ENCODE measurements at places on chromosomes 6 and 20.

GRCh38 chr6:39822846-39823815, 31.0 kb downstream of the DAAM2 start:
- no peak for DNase-seq

- no peak for DNase-seq
Observed at GRCh38 chr6:119158057-119158848, 79.8 kb upstream of the FAM184A start.

DNA sequence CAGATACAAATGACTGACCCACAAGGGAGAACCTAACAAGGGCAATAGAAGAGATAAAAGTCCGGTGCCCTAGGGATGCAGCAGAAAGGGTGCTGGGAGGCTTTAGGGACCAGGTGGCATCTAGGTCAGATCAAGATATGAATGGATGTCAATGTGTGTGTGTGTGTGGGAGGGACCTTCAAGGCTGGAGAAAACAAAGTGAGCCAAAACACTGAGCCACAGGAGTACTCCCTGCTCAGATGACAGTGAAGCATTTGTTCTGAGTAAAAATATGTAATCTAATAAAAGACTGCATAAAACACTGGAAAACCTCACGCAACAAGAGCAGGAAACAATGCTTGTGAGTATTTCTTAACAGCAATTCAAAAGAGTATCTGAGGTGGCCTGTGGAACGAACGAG, 28.2 kb downstream of the ZNF337 start:
- no peak for DNase-seq

- no peak for DNase-seq
Observed at GRCh38 chr6:129890701-129891100, 29.6 kb upstream of the TMEM244 start.

DNA sequence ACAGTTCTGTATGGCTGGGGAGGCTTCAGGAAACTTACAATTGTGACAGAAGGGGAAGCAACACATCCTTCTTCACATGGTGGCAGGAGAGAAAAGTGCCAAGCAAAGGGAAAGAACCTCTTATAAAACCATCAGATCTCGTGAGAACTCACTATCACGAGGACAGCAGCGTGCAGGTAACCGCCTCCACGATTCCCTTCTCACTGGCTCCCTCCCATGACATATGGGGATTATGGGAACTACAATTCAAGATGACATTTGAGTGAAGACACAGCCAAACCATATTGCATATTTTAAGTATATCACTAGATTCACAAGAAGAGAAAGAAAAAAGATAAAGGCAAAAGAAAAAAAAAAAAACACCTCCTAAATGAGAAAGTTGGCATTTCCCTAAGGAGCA, 431.9 kb upstream of the RGS17 start:
- DNase-seq: no peak

- DNase-seq: no peak
Observed at GRCh38 chr20:8118039-8118438, 14.0 kb upstream of the PLCB1 start.

- peak; percentile 64 for DNase-seq
Observed at GRCh38 chr20:20780127-20780824, 67.8 kb upstream of the RALGAPA2 start.

- peak; percentile 21 for DNase-seq
Observed at GRCh38 chr6:118580585-118581419, 32.7 kb downstream of the PLN start.

GRCh38 chr6:21350926-21351325, 242.6 kb upstream of the SOX4 start:
- DNase-seq: no peak

DNA sequence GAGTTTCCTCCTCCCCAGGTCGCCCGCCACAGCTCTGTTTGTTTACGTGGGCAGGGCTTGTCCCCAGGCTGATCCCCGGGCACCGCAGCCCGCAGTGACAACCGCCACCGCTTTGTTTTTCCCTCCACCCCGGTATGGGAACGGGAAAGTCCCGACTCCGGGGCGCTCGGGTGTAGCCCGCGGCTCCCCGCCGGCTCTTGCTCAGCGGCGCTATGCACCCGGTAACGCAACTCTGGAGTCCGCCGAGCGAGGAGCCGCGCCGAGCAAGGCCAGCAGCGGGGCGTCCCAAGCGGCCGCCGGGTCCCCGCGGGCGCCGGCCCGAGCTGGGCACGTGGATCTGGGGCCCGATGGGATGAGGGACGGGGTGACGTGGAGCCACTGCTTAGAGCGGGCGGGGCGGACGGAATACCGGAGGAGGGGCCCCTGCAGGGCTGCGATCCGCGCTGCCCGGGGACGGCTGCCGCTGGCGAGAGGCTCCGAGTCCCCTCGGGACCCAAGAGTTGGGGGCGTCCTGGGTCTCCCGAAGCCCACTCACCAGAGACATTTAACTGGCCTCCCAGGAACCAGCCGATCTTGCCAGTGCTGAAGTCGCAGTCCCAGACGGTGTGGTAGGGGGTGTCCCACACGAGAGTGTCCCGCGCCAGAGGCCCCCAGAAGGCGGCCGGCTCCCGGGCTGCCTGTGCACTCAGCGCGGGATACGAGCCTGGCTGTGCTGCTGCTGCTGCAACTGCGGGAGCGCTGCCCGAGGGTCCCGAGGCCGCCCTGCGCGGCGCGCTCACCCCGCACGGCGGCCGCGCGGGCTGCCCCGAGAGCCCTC, 497 bp downstream of the ACSS1 start:
- DNase-seq: no peak

- DNase-seq: no peak
Observed at GRCh38 chr20:21874127-21874526, 168.7 kb downstream of the PAX1 start.

DNA sequence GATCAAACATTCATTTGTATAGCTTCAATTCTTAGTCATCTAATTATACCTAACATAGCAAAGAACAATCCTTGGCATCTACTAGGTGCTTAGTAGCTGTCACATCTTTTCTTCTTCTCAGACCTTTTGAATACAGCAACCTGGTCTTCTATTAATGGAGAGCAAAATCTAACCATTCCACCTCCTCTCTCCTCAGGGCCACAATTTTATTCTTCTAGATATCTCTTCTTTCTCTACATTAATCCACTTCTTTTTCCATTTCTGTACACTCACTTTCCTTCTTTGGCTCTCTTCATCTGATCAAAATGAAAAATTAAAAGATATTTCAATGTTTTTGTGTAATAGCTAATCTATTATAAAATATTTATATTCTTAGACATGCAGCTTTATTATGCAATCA, 9.0 kb upstream of the HLA-DOA start:
- DNase-seq: no peak

DNA sequence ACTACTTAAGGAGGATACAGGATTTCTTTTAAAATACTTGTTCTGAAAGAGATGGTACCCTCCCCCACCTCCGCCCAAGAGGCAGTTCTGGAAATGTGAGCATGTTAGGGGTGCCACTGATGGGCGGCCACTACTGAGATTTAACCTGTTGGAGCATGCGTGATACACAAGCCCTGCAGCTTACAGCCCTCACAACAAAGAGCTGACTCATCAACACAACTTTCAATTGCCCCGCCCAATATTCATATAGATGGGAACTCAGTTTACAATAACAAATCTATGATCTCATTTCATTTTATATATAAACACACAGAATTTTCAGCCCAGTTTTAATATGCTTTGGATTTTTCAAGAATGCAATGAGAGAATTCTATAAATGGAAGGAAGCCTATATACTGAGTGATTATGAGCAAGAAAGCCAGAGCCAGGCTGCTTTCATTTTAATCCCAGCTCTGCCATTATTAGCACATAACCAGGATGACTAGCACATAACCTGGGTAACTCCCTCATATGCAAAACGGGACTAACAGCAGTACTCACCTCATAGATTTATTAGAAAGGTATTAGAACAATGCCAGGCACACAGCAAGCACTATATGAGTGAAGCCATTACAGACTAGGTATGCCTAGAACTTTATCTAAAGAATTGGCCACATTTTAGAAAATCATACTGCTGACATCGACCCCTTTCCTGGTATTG, 45.6 kb upstream of the IPCEF1 start:
- DNase-seq: no peak

GRCh38 chr6:119110601-119111548, 32.4 kb upstream of the FAM184A start:
- peak; percentile 56 for DNase-seq

DNA sequence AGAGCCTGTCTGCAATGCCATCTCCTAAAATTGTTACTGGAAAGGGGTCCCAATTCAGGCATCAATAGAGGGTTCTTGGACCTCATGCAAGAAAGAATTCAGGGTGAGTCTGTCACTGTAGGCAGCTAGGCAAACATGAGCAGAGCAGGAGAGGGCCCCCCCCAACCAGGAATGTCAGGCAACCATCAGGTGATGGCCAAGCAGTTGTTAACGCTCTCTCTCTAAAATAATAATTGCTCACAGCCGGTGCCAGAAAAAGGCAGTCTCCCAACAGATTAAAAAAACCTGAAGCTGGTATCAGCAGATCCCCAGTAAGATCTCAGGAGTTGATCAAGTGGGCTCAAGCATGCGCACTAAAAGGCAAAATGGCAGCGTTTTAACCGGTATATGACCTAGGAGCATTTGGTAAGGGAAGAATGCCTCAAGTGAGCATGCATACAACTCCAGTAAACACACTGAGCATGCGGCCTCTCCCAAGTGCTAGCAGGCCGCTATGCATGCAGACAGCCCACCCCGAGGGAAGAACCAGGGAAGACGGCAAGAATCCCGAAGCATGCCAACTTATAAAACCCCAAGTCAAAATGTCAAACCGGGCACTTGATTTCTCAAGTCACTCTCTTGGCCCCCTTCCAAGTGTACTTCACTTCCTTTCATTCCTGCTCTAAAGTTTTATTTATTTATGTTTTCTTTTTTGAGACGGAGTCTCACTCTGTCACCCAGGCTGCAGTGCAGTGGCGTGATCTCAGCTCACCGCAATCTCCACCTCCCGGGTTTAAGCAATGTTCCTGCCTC, 44.0 kb upstream of the RNGTT start:
- no peak for DNase-seq

GRCh38 chr6:53541900-53542299, 3.0 kb downstream of the GCLC start:
- DNase-seq: no peak

DNA sequence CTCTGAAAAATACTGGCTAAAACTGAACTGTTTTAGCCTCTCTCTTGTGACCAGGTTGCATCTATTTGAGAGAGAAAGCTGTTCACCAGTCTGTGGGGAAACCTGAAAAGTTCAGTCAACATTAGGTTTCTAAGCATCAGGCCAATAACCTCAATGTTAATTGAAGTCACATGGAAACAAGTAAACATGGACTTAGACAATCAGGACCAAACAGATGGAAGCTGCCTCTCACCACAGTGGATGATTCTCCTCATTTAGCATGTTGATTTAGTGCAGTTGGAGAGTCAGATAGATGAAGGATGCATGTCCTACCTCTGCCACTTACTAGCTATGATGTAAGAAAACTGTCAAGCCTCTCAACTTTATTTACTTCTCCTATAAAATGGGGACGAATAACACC, 18.2 kb downstream of the SCGN start:
- DNase-seq: no peak

DNA sequence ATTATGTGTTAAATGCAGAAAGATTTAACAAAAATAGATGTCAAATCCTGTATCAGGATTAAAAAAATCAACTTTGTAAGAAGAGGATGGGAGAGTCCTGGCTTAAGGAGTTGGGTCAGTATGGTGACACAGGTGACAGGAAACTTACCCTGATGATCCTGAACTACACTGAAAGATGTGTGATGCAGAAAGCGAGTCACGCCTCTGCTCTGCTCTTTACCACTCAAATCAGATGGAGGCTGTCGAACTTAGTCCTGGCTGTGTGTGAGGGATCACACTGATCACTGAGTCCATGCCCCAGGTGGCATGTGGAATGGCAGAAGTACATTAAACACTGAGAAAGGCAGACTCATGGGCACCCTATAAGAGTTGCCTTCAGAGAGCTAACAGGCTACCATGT, 92.9 kb downstream of the GJA10 start:
- no peak for DNase-seq

DNA sequence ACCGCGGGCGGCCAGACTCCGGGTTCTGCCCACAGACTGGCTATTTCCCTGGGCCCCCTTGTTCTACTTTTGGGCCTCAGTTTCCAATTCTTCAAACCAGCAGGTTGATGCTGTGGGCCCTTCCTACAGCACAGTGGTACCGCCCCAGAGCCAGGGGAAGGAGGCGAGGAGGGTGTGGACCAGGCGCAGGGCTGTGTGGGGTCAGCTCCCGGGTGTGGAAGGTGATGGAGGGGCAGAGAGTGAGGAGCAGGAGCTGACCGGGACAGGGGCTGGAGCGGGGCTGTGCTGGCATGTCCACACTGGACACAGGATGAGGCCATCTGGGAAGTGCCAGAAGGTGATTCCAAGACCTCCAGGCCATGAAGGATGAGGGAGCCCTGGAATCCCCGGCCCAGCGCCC, 35.2 kb upstream of the CHRNA4 start:
- DNase-seq: no peak

GRCh38 chr6:26183581-26184366, 96.5 kb downstream of the HFE start:
- no peak for DNase-seq

DNA sequence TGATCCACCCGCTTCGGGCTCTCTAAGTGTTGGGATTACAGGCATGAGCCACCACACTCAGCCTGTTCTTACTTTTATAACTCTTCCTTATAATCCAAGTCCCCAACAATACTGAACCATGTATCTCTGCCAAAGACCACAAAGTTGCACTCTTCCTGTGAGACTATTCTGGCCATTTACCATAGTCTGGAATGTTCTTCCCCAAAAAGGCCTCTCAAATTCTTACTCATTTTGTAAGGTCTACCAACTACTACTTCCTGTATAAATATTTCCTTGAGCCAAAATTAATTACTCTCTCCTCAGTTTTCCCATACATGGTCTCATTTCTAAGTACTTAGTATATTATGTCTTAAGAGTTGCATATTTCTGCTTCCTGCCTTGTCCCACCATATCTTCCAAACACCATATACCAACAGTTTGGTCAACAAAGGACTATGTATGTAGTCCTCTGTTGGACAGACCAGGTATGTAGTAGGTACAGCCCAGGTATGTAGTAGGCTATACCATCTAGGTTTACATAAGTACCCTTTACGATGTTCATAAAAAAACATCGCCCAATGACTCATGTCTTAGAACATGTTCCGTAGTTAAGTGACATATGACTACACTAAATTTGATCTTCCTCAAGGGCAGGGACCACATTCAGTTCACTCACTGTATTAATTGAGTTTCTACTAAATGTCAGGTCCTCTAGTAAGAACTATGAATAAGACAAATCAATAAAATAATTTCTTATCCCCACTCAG, 22.0 kb downstream of the RANBP9 start:
- DNase-seq: no peak

DNA sequence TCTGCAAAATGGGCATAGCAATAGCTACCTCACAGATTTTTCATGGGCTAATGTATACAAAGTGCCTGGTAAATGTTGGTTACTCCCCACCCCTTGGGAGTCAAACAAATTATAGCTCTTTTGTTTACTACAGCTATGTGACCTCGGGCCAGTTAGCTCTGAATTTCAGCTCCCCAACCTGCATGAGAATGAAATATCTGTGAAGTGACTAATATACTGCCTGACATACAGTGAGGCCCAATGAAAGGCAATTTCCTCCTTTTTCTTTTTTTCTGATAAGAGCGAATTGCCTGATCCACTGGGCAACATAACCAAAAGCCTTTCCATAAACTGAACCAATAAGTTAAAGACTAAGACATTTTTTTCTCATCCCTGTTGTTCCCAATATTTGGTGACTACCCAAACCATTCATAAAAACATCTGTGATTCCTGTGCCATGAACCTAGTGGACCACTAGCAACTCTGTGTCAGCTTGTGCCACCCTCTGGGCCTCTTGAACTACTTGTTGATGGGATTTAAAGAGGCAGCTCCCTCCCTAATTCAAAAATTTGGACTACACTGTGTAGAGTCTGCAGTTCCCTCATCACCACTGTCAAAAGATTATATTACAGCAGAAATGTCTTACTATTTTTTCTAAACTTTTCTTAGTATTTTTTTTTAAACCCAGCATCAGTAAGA, 91.9 kb upstream of the TMEM30A start:
- no peak for DNase-seq
